AG04449 (cell line): ENCODE measurements at places on chromosomes 6 and 20.

GRCh38 chr20:63952210-63952535 lies 4.0 kb downstream of the UCKL1 start:
- DNase-seq = no peak

- DNase-seq = no peak
These were observed 68.3 kb downstream of the PKHD1 start for GRCh38 chr6:52019092-52019491.

DNA sequence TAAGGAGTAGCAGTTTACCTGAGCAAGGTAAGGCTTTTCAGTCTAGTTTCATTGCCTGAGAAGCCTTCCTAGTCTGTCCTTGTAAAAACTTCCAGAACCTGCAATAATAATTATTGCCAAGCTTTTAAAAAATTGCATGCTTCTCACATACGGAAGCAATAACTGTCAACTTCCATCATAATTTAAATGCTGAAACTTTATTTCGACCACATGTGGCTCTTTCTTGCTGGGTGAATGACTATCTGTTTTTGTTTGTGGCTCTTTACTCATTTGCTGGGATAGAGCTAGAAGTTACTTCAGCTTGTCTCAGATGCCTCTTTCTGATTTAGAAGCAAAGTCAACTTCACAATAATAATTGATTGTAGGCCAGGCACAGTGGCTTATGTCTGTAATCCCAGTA lies 95.9 kb upstream of the COL21A1 start:
- no peak for DNase-seq

DNA sequence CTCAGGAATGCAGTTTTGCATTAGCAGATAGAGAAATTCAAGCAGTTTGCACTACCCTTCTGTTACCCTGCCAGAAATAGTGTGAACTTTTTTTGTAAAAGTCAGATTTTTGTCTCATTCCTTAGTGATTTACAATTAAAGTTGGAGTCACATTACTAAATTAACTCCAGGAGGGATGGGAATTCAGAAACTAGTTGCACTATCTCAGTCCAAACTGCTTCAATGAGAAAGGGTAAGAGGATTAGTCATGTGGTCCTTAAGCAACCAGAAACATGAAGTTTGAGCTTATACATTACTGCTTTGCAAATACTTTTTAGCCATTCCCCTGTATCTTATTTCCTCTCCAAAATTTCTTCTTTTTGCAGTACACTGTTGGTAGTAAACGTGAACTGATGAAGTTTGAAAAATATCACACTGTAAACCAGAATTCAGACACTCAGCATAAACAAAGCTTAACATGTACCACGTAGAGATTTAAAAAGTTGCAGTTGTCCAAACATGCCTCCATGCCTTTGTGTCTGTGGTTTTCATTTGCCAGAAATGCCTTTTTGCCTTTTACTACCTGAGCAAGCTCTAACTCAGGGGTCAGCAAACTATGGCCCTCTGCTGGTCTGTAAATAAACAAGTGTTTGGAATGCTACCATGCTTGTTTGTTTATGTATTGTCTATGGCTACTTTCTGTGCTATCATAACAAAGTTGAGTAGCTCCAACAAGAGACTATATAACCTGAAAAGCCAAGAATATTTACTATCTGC lies 49.7 kb downstream of the TP53INP2 start:
- DNase-seq = peak; percentile 16
